ENCODE measurements at places on chromosomes 5 and 9. TPM values are rescaled to one million over a fixed set of nuclear protein-coding genes. Genes with fewer than 3 reads are reported as not detected.
A peak's percentile ranks its signal among the peaks of the same experiment; 100 is the strongest.

CDHR2 gene
- total RNA-seq = 17.9 TPM

BTNL8 gene
- not detected for total RNA-seq

PCDHAC1 gene
- total RNA-seq = not detected

NUTM2F gene
- total RNA-seq = 0.07 TPM

PCDHB13 gene
- 0.80 TPM for total RNA-seq

SMIM32 gene
- total RNA-seq = 0.20 TPM

DCTN3 gene
- 27.4 TPM for total RNA-seq

ZDHHC11B gene
- 0.11 TPM for total RNA-seq

KCNN2 gene
- total RNA-seq = not detected

TSSK1B gene
- total RNA-seq = not detected

DNA sequence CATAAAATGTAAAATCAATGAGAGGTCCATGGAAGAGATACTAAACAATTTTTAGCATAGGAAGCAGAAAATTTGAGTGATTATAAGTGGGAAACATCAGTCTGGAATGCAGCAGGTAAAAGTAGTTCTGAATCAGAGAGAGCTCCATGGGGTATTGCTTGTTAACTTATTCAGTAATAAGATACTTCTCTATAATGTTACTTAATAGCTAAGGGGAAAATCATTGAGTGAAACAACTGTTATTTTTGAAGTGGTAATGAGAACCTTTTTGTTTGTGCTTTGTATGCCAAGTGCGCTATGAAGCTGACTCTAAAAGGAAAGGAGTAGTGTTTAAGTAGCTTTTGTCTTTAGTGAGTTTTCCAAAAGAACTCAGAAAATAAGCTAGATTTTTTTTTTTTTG lies 95.2 kb downstream of the ERBIN start:
- no peak overlapping the region for H3K4me3 ChIP-seq
- DNase-seq = no peak
- no peaks in the 10 kb centered on the region for H3K27me3 ChIP-seq
- no peaks in the 10 kb centered on the region for H3K4me1 ChIP-seq
- H3K27ac ChIP-seq = no peak overlapping the region

DNA sequence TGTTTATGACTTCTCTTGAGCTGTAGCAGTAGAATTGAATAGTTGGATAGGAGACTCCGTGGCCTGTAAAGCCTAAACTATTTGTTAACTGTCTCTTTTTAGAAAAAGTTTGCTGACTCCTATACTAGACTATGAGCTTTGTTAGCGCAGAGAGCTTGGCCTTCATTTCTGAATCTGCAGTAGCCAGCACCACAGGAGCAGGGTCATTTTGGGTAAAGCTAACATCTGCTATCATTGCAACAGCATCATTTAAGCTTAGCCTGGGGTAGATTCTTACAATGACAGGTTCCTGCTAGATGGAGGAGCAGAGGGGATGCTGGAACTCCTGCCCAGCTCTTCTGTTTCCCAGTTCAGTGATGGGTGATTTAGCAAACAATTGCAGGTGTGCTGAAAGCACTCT lies 133.7 kb upstream of the ASTN2 start:
- no peaks in the 10 kb centered on the region for H3K4me1 ChIP-seq
- H3K27ac ChIP-seq = no peak overlapping the region
- no peak overlapping the region for H3K4me3 ChIP-seq
- no peaks in the 10 kb centered on the region for H3K36me3 ChIP-seq
- no peak for DNase-seq
- H3K27me3 ChIP-seq = no peaks in the 10 kb centered on the region

DNA sequence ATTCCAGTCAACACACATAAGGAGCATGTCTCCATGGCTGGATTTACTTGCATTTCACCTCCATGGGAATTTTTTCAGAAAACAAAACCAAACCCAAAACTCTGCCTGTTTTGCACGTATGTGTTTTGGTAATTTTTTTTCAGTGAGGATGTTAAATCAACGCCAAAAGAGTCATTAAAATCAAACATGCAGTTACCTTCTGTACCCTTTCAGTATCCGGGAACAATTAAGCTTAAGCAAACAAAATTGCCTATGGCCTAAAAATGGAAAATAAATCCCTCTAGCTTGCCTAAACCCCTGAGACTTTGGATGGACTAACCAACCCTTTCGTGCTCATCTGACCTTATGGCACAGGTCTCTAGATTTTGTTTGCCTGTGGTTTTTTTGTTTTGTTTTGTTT lies 209.2 kb upstream of the KLF4 start:
- no peak overlapping the region for H3K4me3 ChIP-seq
- H3K4me1 ChIP-seq = no peaks in the 10 kb centered on the region
- DNase-seq = no peak

DNA sequence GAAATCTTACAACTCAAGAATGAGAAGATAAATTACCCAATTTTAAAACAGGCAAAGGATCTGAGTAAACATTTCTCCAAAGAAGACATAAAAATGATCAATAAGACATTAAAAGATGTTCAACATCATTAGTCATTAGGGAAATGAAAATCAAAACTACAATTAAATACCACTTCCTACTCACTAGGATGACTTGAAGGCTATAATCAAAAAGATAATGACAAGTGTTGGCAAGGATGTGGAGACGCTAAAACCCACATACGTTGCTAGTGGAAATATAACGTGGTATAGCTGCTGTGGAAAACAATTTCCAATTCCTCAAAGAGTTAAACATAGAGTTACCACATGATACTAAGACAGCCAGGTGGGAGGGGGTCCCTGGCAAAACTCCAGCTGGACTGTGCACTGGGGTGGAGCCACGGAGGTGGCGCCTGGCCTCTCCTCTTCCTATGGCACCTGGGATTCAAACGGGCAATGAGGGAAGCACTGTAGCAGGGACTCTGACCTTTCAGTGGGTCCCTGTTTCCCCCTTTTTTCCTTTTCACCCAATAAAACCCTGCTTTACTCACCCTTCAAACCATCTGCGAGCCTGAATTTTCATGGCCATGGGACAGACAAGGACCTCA lies 5.9 kb downstream of the ARSB start:
- peak; percentile 81 for DNase-seq
- peaks cover 2% of the 10 kb centered on the region for H3K36me3 ChIP-seq
- H3K27me3 ChIP-seq = no peaks in the 10 kb centered on the region
- peak overlapping the region; percentile 59 for H3K27ac ChIP-seq
- peak overlapping the region; percentile 9 for H3K4me3 ChIP-seq

- no peak overlapping the region for H3K4me3 ChIP-seq
- DNase-seq = no peak
- H3K4me1 ChIP-seq = no peaks in the 10 kb centered on the region
- H3K36me3 ChIP-seq = no peaks in the 10 kb centered on the region
Measured at GRCh38 chr5:94345257-94345656, 273.1 kb downstream of the KIAA0825 start.

DNA sequence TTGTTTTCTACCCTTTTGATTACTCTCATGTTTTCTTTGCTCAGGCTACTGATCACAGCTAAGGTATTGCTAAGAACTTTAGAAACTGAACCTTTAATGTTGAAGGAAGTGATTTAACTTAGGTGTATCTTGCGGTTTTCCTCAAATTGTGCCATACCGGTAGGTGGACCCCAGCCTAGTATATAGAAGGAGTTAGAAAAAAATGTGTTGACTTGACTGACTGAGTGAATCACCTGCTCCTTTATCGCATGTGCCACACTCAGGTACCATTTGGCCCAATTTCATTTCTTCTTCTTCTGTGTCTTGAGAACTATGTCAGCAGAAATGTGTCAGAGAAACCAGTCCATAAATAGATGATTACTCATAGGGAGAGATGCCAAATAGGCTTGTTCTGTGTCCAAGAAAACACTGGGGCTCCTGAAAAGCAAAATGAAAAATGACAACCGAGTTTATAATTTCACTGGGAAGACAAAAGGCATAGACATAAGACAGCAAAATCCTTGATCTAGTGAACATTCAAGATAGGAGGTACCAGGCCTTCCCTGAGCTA lies 19.4 kb downstream of the PLPPR1 start:
- no peaks in the 10 kb centered on the region for H3K4me1 ChIP-seq
- no peak overlapping the region for H3K27ac ChIP-seq
- no peaks in the 10 kb centered on the region for H3K36me3 ChIP-seq
- no peaks in the 10 kb centered on the region for H3K27me3 ChIP-seq
- H3K4me3 ChIP-seq = no peak overlapping the region

- no peak overlapping the region for H3K27ac ChIP-seq
- H3K27me3 ChIP-seq = peaks cover 2% of the 10 kb centered on the region
- H3K4me1 ChIP-seq = peaks cover 64% of the 10 kb centered on the region
- peak overlapping the region; percentile 68 for H3K4me3 ChIP-seq
- H3K36me3 ChIP-seq = peaks cover 12% of the 10 kb centered on the region
Measured at GRCh38 chr5:134114886-134115805, 665 bp downstream of the TCF7 start.

- H3K4me1 ChIP-seq = peaks cover 24% of the 10 kb centered on the region
- peaks cover 27% of the 10 kb centered on the region for H3K36me3 ChIP-seq
- no peaks in the 10 kb centered on the region for H3K27me3 ChIP-seq
- no peak for DNase-seq
- no peak overlapping the region for H3K4me3 ChIP-seq
- H3K27ac ChIP-seq = no peak overlapping the region
Measured at GRCh38 chr5:134833340-134834032, 12.3 kb upstream of the C5orf24 start.

- H3K4me3 ChIP-seq = no peak overlapping the region
- no peaks in the 10 kb centered on the region for H3K27me3 ChIP-seq
- H3K36me3 ChIP-seq = no peaks in the 10 kb centered on the region
Measured at GRCh38 chr5:40628407-40628806, 51.3 kb upstream of the PTGER4 start.

- peaks cover 4% of the 10 kb centered on the region for H3K27me3 ChIP-seq
- H3K4me3 ChIP-seq = no peak overlapping the region
- H3K27ac ChIP-seq = no peak overlapping the region
- peaks cover 13% of the 10 kb centered on the region for H3K4me1 ChIP-seq
- H3K36me3 ChIP-seq = no peaks in the 10 kb centered on the region
- DNase-seq = no peak
Measured at GRCh38 chr9:130313103-130313858, 47.7 kb downstream of the HMCN2 start.

DNA sequence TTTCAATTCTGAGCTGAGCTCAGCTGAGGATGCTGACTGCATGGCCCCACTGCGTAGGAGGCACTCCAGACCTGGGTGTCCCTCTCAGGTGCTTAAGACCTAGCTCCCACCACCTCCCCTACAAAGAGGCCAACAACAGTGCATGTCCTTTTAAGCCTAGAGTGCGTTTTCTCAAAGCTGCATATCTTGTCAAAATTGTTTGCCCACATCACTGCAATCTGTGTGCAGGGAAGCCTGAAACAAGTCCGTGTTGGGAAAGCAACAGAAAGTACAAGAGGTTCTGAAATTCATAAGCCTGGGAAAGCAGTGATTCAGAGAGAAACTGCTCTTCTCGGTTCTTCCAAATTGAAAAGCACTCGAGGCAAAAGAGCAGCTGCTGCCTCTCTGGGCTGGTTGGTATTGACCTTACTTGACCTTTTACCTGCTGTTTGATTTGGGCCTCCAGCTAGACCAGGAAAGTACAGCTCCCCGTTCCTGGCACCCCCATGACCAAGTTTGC lies 238.4 kb downstream of the NR2F1-AS1 start:
- H3K36me3 ChIP-seq = no peaks in the 10 kb centered on the region
- H3K27ac ChIP-seq = no peak overlapping the region
- H3K4me3 ChIP-seq = no peak overlapping the region
- 0 out of 3 replicates have a peak, but pooled peaks cover 2% of the 10 kb centered on the region for H3K27me3 ChIP-seq

- no peak for DNase-seq
- H3K4me3 ChIP-seq = no peak overlapping the region
- no peaks in the 10 kb centered on the region for H3K4me1 ChIP-seq
- H3K27me3 ChIP-seq = no peaks in the 10 kb centered on the region
- no peak overlapping the region for H3K27ac ChIP-seq
- H3K36me3 ChIP-seq = no peaks in the 10 kb centered on the region
Measured at GRCh38 chr5:102845041-102845440, 89.9 kb downstream of the PAM start.

- H3K4me3 ChIP-seq = no peak overlapping the region
- H3K27ac ChIP-seq = no peak overlapping the region
- no peaks in the 10 kb centered on the region for H3K4me1 ChIP-seq
- no peaks in the 10 kb centered on the region for H3K36me3 ChIP-seq
- DNase-seq = no peak
- H3K27me3 ChIP-seq = no peaks in the 10 kb centered on the region
Measured at GRCh38 chr5:9713959-9714586, 83.9 kb upstream of the TAS2R1 start.

DNA sequence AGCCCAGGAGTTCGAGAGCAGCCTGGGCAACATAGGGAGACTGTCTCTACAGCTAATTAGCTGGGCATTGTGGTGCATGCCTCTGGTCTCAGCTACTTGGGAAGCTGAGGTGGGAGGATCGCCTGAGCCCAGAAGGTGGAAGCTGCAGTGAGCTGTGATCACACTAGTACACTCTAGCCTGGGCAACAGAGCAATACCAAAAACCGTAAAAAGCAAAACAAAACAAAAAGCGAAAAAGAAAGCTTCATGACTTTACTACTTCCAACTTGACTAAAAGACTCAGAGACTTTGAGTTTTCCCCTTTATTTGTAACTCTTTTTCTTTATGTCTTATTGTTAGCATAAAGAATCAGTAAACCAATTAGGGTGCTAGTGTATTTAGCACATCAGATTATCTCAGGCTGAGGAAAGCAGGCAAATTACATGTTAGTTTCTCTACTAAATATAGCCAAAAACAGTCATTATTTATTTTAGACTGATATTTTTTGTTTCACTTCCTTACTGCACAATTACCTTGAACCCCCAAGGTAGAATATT lies 5.4 kb downstream of the RAD17 start:
- peaks cover 19% of the 10 kb centered on the region for H3K4me1 ChIP-seq
- no peak overlapping the region for H3K4me3 ChIP-seq

DNA sequence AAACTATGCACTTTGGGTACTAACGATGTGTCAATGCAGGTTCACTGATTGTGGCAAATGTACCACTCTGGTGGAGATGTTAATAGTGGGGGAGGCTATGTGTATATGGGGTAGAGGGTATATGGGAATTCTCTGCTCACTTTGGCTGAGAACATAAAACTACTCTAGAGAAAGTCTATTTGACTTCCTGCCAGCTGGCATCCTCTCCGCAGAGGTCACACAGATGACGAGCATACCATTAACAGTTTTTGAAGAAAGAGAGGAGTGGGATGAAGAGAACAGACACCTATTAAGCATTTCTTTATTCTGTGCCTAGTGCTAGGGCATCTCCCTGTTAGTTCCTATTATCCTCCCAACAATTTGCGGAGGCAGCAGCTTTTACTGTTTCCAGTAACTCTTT lies 58.4 kb upstream of the TRIM32 start:
- H3K36me3 ChIP-seq = no peaks in the 10 kb centered on the region
- DNase-seq = no peak
- H3K4me1 ChIP-seq = no peaks in the 10 kb centered on the region
- H3K4me3 ChIP-seq = no peak overlapping the region
- H3K27me3 ChIP-seq = no peaks in the 10 kb centered on the region

- H3K36me3 ChIP-seq = no peaks in the 10 kb centered on the region
- H3K27me3 ChIP-seq = no peaks in the 10 kb centered on the region
- H3K4me1 ChIP-seq = no peaks in the 10 kb centered on the region
- no peak overlapping the region for H3K27ac ChIP-seq
- H3K4me3 ChIP-seq = no peak overlapping the region
Measured at GRCh38 chr5:40654377-40654991, 25.2 kb upstream of the PTGER4 start.

GRCh38 chr5:52920929-52921328 lies 68.2 kb upstream of the ITGA2 start:
- no peaks in the 10 kb centered on the region for H3K27me3 ChIP-seq
- no peak overlapping the region for H3K27ac ChIP-seq
- peaks cover 3% of the 10 kb centered on the region for H3K36me3 ChIP-seq
- H3K4me3 ChIP-seq = no peak overlapping the region
- no peak for DNase-seq
- no peaks in the 10 kb centered on the region for H3K4me1 ChIP-seq
